ENCODE measurements at places on chromosomes 11 and 22.

GRCh38 chr11:60905551-60906113, 753 bp downstream of the PRPF19 start:
- peak; percentile 80 for DNase-seq

DNA sequence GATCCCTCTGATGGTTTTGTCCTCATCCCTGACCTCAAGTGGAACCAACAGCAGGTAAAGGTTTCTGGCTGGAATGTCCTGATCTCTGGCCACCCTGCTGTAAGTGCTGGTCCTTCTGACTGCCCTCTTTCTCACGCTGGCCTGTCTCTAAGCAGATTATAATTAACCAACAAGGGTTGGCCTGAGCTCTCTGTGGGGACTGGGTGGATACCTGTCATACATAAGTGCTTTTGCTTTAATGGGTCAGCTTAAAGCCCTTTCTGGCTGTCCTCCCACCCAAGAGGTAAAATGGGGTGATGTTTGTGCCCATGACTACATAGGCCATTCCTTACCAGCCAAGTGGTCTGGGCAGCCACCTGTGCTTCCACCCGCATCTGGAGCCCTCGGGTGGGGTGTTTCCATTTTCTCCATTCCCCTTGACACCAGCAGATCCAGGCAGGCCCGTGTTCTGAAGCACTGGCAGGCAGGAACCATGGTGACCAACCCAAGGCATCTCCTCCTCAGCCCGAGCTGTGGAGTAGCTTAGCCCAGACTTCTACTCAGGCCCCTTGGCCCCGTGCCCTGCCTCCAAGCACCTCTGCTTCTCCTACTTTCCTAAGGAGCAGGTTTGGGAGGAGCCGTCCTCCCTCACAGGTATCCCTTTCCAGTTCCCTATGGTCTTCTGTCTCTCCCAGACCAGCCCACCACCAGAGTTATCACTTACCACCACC, 17.0 kb upstream of the ST3GAL4 start:
- DNase-seq = no peak

DNA sequence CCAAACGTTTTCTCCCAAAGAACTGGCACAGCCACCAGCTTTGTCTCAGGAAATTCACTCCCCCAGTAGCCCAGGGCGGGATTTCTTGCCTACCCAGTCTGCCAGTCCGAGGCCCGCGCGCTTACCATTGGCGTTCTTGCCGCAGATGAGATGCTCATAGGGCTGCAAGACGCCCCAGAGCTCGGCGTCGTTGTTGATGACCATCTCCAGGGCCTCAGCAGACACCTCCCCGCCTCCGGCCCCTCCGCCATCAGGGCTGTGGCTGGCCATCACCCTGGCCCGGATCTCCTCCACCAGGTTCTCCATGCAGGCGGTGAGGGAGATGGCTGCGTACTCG, 1.3 kb downstream of the ABTB2 start:
- peak; percentile 75 for DNase-seq

GRCh38 chr11:37712251-37712650, 1114.2 kb upstream of the RAG2 start:
- DNase-seq = peak; percentile 5

DNA sequence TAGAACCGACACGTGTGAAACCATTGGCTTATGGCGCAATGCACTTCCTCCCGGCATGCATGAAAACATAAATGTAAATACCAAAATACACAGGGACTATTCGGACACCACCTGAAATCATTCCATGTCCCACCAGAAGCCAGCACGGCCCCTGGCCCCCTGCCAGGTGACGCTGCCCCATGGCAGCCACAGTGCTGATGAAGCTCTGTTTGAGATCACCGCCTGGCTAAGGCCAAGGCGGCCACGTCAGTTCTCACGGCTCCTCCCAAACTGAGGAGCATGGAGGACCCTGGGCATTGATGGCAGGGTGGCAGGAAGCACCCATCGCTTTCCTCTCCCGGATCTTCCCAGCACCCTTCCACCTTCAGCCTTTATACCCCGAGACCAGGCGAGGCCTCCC, 89.5 kb downstream of the CDKN1C start:
- DNase-seq = no peak

GRCh38 chr11:135027461-135027860, 615.4 kb upstream of the B3GAT1 start:
- peak; percentile 9 for DNase-seq

- no peak for DNase-seq
Observed at GRCh38 chr11:95228081-95228749, 2.8 kb downstream of the SESN3 start.

DNA sequence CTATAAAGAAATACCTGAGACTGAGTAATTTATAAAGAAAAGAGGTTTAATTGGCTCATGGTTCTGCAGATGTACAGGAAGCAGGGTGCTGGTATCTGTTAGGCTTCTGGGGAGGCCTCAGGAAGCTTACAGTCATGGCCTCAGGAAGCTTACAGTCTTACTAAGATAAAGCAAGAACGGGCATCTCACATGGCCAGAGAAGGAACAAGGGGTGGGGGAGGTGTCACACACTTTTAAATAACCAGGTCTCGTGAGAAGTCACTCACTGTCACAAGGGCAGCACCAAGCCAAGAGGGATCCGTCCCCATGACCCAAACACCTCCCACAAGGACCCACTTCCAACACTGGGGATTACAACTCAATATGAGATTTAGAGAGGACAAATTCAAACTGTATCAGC, 192.8 kb upstream of the B3GAT1 start:
- no peak for DNase-seq

GRCh38 chr11:123760894-123761293, 6.6 kb upstream of the OR6X1 start:
- DNase-seq = no peak

- DNase-seq = no peak
Observed at GRCh38 chr11:13692172-13692571, 23.7 kb downstream of the FAR1 start.

DNA sequence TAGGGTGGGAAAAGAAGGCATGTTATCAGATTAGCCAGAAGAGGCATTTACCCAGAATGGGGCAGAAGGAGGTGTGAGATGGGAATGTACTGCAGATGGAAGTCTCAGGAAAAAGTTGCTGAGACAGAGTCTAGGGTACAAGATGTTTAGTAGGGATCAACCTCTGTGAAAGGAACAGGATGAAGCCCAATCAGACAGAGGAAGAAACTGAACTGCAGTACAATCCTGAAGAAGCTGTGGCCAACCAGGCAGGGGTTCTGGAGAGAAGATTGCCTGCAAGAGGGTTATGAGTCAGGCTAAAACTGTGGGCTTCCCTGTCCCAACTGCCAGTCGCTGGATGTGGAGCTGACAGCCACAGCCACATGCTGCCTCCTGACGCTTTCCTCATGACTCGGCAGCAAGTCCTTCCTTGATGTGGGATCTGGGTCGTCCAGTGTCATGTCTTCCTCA, 64.0 kb downstream of the CWC15 start:
- peak; percentile 62 for DNase-seq

DNA sequence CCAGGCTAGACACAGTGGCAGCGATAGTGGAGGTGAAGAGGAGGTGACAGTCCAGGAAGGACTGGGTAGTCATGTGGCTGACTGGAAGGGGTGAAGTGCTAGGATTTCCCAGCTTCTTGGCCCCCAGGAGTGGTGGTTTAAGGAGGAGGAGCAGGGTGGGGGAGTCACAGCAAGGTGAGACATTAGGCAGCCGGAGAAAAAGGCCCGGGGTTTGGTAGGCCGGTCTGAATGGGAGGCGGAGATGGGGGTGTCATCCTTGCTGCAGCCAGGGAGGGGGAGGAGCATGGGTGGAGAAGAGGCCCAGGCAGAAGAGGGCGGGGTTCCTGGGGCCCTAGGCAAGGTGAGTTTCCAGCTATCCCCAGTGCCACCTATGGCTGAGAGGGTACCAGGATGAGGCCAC, 6.1 kb downstream of the SIPA1 start:
- DNase-seq = no peak

GRCh38 chr11:113497066-113497910, 22.1 kb upstream of the DRD2 start:
- no peak for DNase-seq

- peak; percentile 39 for DNase-seq
Observed at GRCh38 chr22:39405346-39406085, 5.9 kb downstream of the TAB1 start.

- DNase-seq = no peak
Observed at GRCh38 chr22:46064228-46064965, 85.9 kb upstream of the PPARA start.

GRCh38 chr11:22161489-22161888, 31.4 kb upstream of the ANO5 start:
- no peak for DNase-seq

GRCh38 chr11:29159552-29160465, 857.0 kb downstream of the KCNA4 start:
- peak; percentile 85 for DNase-seq

GRCh38 chr11:8192016-8192895, 23.4 kb upstream of the RIC3 start:
- peak; percentile 68 for DNase-seq

- DNase-seq = no peak
Observed at GRCh38 chr22:44479662-44480061, 18.4 kb downstream of the RTL6 start.

GRCh38 chr11:18259259-18259658, 6.8 kb upstream of the SAA1 start:
- DNase-seq = no peak

- no peak for DNase-seq
Observed at GRCh38 chr11:65096926-65097325, 912 bp downstream of the VPS51 start.

- DNase-seq = peak; percentile 92
Observed at GRCh38 chr11:57335343-57336110, at the start of gene SSRP1. Gene SSRP1 (minus strand): TSS chr11:57335892. CDS start chr11:57335121, 771 bp downstream.

DNA sequence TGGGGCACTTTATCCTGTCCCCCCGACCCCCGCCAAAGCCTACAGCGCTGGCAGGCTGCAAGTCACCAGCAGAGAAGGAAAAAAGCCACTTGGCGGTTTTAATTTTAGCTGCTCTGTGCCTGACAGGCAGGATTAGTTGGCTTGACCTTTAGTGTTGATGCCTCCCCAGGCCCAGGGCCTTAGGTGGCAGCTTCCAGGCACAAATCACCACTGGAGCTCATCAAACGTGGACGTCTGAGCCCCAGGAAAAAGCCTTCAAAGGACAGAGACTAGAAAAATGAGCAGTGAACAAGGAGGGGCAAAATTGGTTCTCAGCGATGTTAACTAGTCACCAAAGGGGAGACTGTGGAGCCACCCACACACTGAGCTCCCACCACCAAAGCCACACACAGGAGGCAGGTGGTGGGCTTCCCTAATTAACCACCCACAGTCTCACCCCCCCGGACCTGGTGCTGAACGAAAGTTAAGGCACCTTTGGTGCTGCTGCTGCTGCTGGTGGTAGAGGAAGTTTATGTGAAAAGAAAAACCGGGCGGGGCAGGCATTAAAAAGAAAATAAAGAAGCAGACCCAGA, 4.4 kb upstream of the PYGM start:
- no peak for DNase-seq

DNA sequence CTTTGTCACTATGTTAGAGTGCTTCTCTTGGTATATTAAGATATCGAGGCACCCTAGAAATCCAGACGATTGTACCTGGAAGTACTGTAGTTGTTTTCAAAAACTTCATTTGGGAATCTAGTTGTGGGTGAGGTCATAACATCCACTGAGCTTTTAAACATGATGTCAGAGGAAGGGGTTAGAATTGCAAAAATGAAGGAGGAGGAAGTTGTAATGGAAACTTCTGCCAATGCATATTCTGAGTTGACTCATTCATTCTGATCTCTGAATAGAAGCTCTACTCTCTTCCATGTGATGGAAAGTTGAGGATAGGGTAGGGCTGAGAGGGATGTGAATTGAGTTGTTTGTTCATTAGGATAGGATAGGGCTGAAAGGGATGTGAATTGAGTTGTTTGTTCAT, 7.7 kb downstream of the CD44 start:
- DNase-seq = peak; percentile 52

- no peak for DNase-seq
Observed at GRCh38 chr22:48639896-48640748, 1187.6 kb downstream of the BRD1 start.

DNA sequence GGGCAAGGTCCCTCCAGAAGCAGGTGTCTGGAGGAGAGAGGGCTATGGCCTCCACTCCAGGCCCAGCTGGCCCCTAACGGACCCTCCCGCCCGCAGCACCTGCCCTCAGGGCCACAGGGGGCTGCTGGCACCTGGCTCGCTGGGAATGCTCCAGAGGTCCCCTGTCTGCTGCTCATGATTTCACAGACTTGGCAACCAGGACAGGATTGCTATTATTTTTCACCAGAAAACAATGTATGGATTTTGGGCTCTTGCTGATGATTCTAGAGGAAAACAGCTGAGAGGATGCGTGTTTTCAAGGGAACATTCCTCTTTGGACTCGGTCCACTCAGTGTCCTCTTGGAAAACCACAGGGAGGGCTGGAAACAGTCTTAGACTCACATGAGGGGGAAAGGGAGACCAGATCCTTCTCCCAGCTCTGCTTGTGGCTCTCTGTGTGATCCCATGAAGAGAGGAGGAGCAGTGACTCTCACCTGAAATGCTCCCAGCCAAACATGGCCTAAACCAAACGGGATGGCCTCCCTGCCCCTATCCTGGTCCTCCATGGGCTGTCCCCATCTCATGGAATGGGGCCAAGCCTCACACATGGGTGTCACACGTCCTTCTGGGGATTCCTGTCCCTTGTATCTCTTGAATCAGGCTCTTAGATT, 15.8 kb downstream of the MYEOV start:
- DNase-seq = no peak

- DNase-seq = no peak
Observed at GRCh38 chr11:45181193-45181888, 34.9 kb downstream of the PRDM11 start.

DNA sequence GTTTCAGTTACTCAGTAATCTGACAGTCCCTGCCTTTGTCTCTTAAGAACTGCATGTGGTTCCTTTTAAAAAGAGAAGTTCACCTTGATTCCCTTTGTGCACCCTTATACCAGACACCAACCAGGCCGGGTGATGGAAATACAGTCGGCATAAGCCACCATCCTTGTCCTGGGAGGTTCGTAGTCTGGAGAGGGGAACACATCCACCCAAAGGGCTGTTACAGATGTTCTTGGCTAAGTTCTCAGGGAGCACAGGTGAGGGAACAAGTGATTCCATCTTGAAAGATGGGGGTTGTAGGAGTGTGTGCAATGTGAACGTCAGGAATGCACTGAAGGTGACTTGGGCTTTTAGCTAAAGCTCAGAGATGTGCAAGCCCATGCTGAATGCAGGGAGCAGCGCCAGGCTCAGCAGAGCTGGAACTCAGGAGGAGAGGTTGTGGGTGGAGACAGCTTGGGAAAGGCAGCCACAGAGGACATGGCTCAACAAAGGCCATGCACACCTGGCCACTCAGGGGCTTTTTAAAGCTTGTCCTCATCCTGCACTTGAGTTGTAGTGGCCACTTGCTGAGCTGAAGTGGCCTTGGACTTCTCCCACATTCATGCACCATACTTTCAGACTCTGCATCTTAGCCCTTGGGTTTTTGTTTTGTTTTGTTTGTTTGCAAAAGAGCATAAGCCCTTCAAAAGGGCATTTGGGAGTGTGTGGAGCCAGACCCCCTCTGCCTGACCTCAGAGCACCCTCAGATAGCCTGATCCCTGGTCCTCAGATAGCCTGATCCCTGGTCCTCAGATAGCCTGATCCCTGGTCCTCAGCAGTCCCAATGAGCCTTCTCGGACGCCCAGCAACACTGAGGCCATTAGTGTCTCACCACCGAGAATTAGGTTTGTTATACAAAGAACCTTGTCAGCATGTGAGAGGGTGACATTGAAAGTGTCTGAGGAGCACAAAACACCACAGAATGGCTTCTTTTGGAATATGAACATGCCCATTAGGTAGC, 12.7 kb upstream of the TMA7B start:
- DNase-seq = no peak
